Lung (tissue), 17 donors: ENCODE measurements at places on chromosomes 2 and 18. TPM values are rescaled to one million over a fixed set of nuclear protein-coding genes. Genes with fewer than 3 reads are reported as not detected.

The HRH4 gene
- 0.54 TPM for total RNA-seq

The GALR1 gene
- total RNA-seq: 0.03 TPM

The OR6B2 gene
- total RNA-seq: not detected

The GRHL1 gene
- total RNA-seq: 5.4 TPM

The CREG2 gene
- 0.67 TPM for total RNA-seq

The CPO gene
- total RNA-seq: not detected

The GREB1L gene
- 0.28 TPM for total RNA-seq

The TBR1 gene
- not detected for total RNA-seq

The C2orf66 gene
- total RNA-seq: not detected

The SKOR2 gene
- not detected for total RNA-seq

The CRIM1 gene
- 119 TPM for total RNA-seq

The GCG gene
- total RNA-seq: not detected

The KCNK3 gene
- 27.7 TPM for total RNA-seq

The OXER1 gene
- 2.1 TPM for total RNA-seq

The REEP1 gene
- 7.7 TPM for total RNA-seq

The MAP3K19 gene
- 11.0 TPM for total RNA-seq

The ADAM23 gene
- 1.7 TPM for total RNA-seq

The MARS2 gene
- 6.1 TPM for total RNA-seq

The MROH2A gene
- total RNA-seq: 0.80 TPM

The MYOM1 gene
- 1.7 TPM for total RNA-seq

The IL36RN gene
- total RNA-seq: 0.09 TPM

The REG1B gene
- not detected for total RNA-seq

The SAG gene
- total RNA-seq: 0.46 TPM

The CHST9 gene
- 13.6 TPM for total RNA-seq

The CFC1 gene
- total RNA-seq: 9.1 TPM
